PC-9 (cell line): ENCODE measurements at places on chromosomes 2 and 18.

GRCh38 chr18:3902676-3903075 lies 452.7 kb downstream of the TGIF1 start:
- no peak for DNase-seq

DNA sequence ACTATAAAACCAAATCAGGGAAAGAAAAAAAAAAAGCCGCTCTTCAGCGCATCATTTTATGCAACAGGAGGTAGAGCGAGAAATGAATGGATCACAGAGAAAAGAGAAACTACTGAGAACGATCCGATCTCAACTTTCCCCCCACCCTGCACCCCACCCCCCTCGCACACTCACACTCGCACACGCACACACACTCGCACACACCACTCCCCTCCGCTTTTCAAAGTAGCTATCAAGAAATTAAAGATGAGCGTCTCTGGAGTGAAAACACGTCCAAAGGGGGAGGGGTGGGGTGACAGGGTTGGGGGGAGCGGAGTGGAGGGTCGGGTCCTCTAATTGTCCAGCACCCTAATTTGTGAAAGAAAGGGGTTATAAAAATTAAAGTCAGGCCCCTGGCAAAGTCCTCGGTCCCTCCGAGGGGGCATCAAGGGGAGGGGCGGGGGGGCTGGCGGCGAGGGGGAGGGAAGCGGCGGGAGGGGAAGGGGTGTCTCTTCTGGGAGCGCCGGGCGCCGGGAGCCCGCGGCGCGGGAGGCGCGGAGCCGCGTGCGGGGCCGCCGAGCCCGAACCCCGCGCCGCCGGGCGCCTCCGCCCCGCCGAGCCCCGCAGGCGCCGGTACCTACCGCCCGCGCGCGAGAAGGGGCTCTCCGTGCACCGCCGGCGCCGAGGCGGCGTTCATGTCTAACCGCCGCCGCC lies 428 bp downstream of the TCF4 start:
- DNase-seq: no peak

DNA sequence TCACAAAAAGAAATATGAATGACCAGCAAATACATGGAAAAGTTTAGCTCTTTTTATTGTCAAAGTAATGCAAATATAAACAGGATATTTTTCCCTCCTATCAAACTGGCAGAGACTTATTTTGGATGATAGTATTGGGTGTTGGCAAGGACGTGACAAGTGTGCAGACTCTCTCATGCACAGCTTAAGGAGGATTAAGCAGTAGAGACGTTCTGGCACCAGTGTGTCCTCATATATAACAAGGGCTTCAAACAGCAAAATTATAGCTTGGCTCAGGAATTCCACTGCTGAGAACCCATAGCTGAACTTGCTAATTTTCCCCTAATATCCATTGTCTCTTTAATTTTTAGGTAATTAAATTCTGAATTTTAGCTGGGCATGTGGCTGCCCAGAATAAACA lies 114.4 kb downstream of the FAM124B start:
- DNase-seq: no peak

GRCh38 chr2:158998551-158999248 lies 30.3 kb downstream of the TANC1 start:
- DNase-seq: no peak

- DNase-seq: no peak
These were observed 368.1 kb upstream of the NETO1 start for GRCh38 chr18:73235921-73236320.

- no peak for DNase-seq
These were observed 26.6 kb downstream of the MYL1 start for GRCh38 chr2:210288408-210288807.

DNA sequence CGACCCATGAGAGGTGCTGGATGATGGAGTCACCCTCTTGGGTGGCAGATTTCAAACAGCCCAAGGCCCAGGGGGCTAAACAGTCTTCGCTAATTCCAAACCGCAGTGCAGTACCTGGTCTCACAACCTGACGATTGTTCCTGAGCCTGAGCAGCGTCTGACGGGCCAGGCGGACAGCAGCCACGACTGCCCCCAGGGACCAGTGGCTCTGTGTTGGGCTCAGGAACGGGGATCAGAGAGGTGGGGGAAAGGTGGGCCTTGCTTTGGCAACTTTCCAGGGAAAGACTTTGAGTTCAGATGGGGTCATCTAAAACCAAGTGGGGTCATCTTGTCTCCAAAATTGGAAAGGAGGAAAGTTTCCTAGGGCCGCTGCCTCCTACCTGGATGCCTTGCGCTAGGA lies 492 bp downstream of the COLEC11 start:
- DNase-seq: no peak

- peak; percentile 6 for DNase-seq
These were observed 199.9 kb downstream of the BCL2 start for GRCh38 chr18:63119647-63120046.

- DNase-seq: no peak
These were observed 47.5 kb downstream of the ZNF638 start for GRCh38 chr2:71379086-71379485.

- DNase-seq: no peak
These were observed 358.4 kb upstream of the SALL3 start for GRCh38 chr18:78621141-78621755.

- no peak for DNase-seq
These were observed 119.1 kb downstream of the AQP4 start for GRCh38 chr18:26746398-26746797.

GRCh38 chr18:79507076-79507545 lies 111.4 kb downstream of the NFATC1 start:
- no peak for DNase-seq

GRCh38 chr2:196961889-196962288 lies 35.4 kb upstream of the PGAP1 start:
- DNase-seq: no peak

DNA sequence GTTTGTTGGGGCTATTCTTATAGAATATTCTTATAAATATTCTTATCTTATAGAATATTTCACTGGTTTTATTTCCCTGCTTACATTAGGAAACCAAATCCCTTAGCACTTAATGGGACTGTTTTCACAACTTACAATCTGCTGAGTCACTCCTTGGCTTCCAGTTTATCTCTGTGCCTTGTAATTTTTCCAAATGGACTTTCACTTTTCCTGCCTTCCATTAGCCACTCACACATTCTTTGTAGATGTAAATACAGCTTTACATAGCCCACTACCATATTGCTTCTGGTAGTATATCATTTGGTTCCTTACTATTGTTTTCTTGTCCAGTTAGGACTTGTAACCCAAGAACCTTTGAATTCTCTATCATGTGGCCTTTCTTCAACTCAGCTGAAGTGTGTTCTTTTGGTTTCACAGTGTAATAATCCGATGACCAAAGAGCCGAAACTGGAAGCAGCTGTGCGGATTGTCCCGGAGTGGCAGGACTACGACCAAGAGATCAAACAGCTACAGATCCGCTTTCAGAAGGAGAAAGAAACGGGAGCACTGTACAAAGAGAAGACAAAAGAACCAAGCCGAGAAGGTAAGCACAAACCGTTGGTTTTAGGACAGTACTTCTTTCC lies 96.1 kb downstream of the UGGT1 start:
- no peak for DNase-seq

DNA sequence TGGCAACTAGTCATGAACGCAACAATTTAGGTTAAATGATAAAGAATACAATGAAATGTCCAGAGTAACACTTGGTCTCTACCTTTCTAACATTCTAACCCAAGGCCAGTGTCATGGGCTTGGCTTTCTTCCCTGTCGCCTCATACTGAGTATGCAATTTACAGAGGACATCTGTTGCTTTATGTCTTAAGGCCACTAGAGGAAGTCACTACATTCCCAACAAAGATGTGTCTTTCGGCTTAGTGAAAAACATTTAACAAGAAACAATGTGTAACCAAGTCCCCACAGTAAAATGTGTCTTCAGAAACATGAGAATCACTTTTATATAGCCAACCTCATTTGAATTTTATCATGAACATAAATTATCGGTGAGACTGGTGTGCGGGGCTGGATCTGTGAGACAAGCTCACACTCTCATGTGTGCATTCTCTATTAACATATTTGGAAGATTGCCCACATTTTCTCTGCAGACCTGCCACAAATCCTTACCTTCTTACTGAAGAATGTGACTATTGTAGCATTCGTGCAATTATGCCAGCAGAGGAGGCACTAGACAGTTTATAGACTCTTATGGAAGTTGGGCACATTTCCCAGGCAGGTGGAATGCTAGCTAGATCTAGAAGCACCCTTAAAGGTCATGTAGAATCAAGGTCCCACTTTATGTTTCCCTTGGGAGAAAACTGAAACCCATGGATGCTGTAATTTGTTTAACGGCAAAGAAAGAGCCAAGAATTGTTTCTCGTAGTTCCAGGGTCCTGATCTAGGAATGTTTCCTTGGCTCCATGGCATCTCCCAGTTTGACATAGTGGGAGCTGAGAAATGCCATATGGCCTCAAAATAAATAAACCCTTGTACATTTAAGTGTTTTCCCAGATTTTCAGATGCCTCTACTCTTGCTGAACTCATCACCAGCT lies 101.8 kb downstream of the CD226 start:
- DNase-seq: no peak

DNA sequence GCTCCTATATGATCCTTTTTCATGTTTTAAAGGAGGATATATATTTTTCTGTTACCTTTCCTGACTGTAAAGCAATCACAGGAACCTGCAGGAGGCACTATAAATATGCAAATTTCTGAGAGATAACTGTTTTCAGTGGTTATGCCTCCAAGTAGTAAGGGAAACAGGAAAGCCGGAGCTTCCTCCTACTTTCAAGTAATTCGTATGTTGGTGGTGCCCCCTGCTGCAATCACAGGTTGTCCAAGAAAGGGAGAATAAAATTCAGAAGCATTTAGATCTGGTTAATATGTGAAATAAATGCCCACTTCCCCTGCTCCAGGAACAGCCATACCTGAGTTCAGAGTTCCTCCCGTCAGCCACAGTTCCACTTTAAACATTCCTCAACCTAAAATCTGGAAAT lies 12.0 kb upstream of the BCL11A start:
- no peak for DNase-seq

DNA sequence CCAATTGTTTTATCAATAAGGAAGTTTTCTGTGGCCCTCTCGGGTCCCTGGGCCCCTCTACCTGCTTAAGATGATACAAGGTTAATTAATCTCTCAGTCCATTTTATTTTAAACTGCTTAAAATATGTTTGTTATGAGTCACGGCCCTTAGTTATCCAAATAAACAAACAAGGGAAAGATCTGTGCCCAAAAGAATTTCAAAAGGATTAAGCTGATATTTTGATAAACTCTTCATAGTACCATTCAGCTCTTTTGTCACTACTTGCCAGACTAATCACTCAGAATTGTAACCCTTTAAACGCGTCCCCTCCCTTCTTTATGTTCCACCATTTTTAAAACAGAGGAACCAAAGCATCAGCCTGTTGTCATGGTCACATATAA lies 144.7 kb upstream of the STK17B start:
- no peak for DNase-seq

DNA sequence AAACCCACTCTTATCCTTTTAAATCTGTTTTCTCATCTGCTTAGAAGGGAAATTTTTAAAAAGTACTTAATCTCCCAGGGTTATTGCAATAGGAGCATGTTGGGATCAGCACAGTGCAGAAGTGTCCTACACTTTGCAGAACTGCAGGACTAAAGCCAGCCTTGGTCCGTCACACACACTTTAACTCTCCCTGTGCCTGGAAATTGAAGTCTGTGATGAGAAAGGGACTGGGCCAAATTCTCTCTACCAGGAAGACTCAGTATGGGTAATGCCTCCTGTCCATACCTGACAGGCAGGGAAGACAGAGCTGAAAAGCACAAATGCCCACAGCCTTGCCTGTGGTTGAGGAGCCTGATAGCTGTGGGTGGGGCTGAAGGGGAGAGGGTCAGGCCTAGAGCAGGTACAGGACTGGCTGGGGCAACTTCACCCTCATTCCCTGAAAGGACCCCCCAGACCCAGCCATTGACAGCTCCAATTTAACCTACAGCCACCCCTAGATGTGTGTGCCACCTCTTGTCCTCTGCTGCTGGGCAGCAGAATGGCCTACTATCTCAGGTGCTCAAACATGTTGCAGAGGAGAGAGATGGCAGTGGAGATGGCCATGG lies 377.2 kb upstream of the KLHL29 start:
- DNase-seq: peak; percentile 28

DNA sequence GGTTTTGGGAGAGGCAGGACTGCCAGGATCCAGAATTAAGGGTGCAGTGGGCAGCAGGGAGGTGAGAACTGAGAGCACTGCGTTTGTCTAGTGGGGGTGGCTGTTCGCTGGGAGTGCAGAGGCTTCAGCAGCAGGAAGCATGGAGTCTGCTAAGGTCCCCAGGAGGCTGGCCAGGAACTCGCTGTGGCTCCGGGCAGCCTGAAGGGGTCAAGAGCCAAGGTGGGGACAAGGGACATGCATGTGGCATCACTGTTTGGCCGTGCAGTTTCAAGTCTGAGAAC lies 43.2 kb upstream of the SEMA4C start:
- no peak for DNase-seq

DNA sequence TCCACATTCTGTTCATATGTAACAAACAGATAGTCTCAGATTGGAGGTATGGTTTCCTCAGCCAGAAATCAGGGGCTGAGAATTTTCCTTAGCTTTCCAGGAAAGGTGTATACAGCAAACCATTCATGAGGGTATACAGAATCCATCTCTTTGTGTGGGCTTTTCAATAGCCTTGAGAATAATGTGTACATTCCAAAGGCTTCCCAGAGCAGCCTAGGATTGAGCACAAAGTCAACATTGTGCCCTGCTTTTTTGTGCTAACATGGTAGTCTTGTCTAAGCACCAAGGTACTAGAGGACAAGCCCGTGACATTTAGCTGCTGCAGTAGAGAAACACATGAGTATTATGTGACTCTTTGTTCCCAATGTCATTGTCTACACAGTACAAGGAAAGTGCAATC lies 322.1 kb upstream of the TANK start:
- no peak for DNase-seq

DNA sequence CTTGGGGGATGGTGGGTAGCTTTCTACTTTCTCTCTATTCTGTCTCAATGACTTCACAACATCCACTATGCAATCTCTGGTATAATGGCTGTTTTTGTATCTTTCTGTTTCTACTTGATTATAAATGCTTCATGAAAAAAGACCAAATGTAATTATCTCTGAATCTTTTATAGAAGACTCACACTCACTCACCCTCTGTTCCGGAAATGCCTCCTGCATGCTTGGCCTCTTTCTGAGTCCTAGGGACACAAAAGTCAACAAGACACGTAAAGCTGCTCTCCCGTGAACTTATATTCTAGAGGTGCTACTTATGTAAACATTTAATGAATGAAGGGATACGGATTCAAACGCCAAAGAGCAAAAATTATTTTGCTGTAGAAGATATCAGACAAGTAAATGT lies 502.2 kb upstream of the SOX11 start:
- no peak for DNase-seq

DNA sequence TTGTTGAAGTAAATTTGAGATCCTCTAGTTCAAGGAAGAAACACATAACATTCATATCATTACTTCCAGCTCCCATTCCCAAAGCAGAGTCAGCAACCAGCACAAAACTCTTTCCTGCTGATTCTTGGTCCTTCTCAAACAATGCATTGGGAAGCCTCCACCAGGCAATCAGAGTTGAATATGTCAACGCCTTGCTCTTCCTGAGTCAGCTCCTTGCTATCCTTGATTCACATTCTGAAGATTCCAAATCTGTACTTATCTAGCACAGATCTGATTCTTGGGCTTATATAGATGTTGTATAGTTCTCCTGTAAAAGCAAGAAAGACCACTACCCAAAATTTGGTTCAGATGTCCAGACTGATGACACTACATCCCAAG lies 29.6 kb downstream of the CFAP210 start:
- DNase-seq: no peak

- no peak for DNase-seq
These were observed 864.8 kb downstream of the EPHA4 start for GRCh38 chr2:220707261-220707660.
